ENCODE measurements at places on chromosomes 1 and 21. TPM values are rescaled to one million over a fixed set of nuclear protein-coding genes. Genes with fewer than 3 reads are reported as not detected.
A peak's percentile ranks its signal among the peaks of the same experiment; 100 is the strongest.

GRCh38 chr1:225652729-225653462 lies at the start of gene ENAH:
Gene ENAH, minus strand, starts transcription at chr1:225653123. Its CDS starts 433 bp downstream, at chr1:225652690.
- no peak for DNase-seq
- H3K4me3 ChIP-seq = peak within 1 kb of the TSS; percentile 56
- peaks cover 12% of the 10 kb centered on the region for H3K4me1 ChIP-seq

- no peaks in the 10 kb centered on the region for H3K4me1 ChIP-seq
- no peaks in the 10 kb centered on the region for H3K27me3 ChIP-seq
- no peaks in the 10 kb centered on the region for H3K36me3 ChIP-seq
- H3K4me3 ChIP-seq = no peak overlapping the region
- H3K27ac ChIP-seq = no peak overlapping the region
- DNase-seq = no peak
Measured at GRCh38 chr1:170204121-170204520, 58.4 kb downstream of the NTMT2 start.

- no peak overlapping the region for H3K27ac ChIP-seq
- no peak for DNase-seq
- H3K4me3 ChIP-seq = no peak overlapping the region
- no peaks in the 10 kb centered on the region for H3K27me3 ChIP-seq
- H3K36me3 ChIP-seq = no peaks in the 10 kb centered on the region
Measured at GRCh38 chr1:109750241-109750882, 9.5 kb upstream of the GSTM3 start.

DNA sequence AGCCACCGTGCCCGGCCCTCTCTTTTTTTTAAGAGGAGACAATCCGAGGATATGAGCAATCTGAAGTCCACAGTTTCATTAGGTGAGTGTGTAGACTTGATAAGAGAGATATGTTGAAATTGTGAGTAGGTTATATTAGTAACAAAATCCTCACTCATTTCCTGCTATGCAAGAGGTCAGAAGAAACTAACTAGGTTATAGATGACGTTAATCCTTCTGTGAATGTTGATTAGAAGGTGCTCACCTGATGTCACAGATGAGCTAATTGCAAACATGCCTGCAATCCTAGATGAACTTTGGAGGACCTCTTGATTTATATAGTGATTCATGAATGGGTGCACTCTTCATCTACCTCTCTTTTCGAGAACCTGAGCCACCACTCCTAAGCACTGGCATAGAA lies 29.3 kb downstream of the NTMT2 start:
- no peak for DNase-seq
- H3K4me1 ChIP-seq = no peaks in the 10 kb centered on the region
- H3K27me3 ChIP-seq = no peaks in the 10 kb centered on the region
- H3K27ac ChIP-seq = no peak overlapping the region
- H3K36me3 ChIP-seq = no peaks in the 10 kb centered on the region

DNA sequence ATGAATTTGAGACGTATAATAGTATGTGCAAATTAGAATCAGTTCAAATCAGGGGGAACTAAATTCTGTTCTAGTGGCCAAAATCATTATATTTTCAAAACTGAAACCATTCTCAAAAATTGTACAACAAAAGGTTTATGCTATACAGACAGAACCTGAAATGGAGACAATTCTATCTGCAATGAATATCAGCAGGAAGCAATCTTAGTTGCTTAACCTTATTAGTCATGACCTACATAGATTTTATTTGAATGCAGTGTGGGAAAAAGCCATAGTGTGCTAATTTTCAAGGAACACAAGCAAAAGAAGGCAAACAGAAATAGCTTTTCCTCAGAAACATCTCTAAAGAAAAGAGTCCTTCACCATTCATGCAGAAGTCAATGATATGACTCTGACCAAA lies 6.5 kb downstream of the AK5 start:
- H3K27ac ChIP-seq = no peak overlapping the region
- no peaks in the 10 kb centered on the region for H3K36me3 ChIP-seq
- H3K4me1 ChIP-seq = no peaks in the 10 kb centered on the region
- DNase-seq = no peak

DNA sequence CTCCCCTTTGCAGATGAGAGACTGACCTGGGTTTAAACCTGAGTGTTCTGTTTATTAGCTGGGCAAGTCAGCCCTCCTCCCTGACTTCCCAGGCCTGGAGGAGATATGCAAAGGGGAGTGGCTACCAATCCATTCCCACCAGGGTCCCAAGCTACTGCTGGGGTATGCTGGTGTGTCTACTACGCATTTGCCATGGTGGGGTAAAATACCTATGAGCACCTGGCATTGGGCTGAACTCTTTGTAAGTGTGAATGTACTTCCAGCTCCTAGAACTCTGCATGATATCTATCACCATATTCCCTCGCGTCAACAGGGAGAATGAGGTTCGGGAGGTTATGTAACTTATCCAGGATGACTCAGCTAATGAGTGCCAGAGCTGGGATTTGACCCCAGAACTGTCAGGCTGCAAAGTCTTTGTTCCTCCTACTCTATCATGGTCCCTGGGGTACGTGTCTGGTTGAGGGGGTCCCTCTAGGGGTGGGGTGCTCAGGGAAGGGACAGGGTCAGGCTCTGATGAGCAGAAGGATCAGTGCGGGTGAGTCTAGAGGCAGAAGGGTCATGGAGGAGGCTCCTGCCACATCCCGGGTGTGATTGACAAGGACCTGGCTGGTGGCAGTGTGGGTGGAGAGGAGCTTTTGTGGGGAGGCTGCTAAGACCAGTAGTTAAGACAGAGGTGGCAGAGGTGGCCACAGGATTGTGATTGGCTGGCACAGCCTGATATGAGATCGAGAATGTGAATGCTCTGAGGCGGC lies 16.7 kb downstream of the AMPD2 start:
- no peaks in the 10 kb centered on the region for H3K36me3 ChIP-seq
- H3K27ac ChIP-seq = no peak overlapping the region
- H3K4me3 ChIP-seq = no peak overlapping the region
- no peak for DNase-seq
- H3K4me1 ChIP-seq = peaks cover 9% of the 10 kb centered on the region
- no peaks in the 10 kb centered on the region for H3K27me3 ChIP-seq

- no peak overlapping the region for H3K4me3 ChIP-seq
- H3K36me3 ChIP-seq = no peaks in the 10 kb centered on the region
- no peak overlapping the region for H3K27ac ChIP-seq
- no peak for DNase-seq
- H3K4me1 ChIP-seq = no peaks in the 10 kb centered on the region
- no peaks in the 10 kb centered on the region for H3K27me3 ChIP-seq
Measured at GRCh38 chr1:3481836-3482375, 27.4 kb downstream of the ARHGEF16 start.

DNA sequence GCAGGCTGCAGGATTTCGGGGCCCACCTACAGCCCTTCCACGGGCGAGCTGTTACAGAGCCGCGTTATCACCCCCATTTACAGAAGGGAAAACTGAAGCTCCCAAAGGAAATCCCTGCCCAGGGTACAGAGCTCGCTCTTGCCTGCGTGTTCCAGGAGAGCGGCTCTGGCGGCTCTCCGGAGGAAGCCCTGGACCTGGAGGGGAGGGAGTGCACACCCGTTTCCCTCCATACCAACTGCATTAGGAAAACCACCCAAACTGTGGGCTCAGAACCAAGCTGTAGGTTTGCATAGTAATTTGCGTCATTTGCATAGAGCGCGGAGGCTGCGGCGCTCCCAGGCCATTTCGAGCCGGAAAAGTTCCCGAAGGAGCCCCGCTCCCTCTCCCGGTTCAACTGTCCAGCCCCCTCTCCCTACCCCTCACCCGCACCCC lies 24.7 kb upstream of the ADGRB2 start:
- DNase-seq = peak; percentile 14
- H3K27me3 ChIP-seq = no peaks in the 10 kb centered on the region
- H3K4me3 ChIP-seq = peak overlapping the region; percentile 90
- no peaks in the 10 kb centered on the region for H3K36me3 ChIP-seq
- H3K27ac ChIP-seq = peak overlapping the region; percentile 77

- no peak for DNase-seq
- peaks cover 10% of the 10 kb centered on the region for H3K27me3 ChIP-seq
- H3K4me1 ChIP-seq = no peaks in the 10 kb centered on the region
- no peak overlapping the region for H3K27ac ChIP-seq
- no peak overlapping the region for H3K4me3 ChIP-seq
Measured at GRCh38 chr21:31872072-31872451, 758 bp upstream of the HUNK start.

- H3K27me3 ChIP-seq = no peaks in the 10 kb centered on the region
- no peak overlapping the region for H3K27ac ChIP-seq
- H3K36me3 ChIP-seq = no peaks in the 10 kb centered on the region
- no peak for DNase-seq
- H3K4me3 ChIP-seq = no peak overlapping the region
Measured at GRCh38 chr1:97423403-97423802, 497.4 kb downstream of the DPYD start.

- no peak overlapping the region for H3K4me3 ChIP-seq
- H3K4me1 ChIP-seq = peaks cover 8% of the 10 kb centered on the region
- H3K27me3 ChIP-seq = peaks cover 16% of the 10 kb centered on the region
- no peak for DNase-seq
Measured at GRCh38 chr1:19055701-19056100, 99.2 kb upstream of the IFFO2 start.

- H3K27ac ChIP-seq = no peak overlapping the region
- H3K4me1 ChIP-seq = no peaks in the 10 kb centered on the region
- no peaks in the 10 kb centered on the region for H3K36me3 ChIP-seq
Measured at GRCh38 chr1:196650403-196650802, 1.4 kb upstream of the CFH start.

DNA sequence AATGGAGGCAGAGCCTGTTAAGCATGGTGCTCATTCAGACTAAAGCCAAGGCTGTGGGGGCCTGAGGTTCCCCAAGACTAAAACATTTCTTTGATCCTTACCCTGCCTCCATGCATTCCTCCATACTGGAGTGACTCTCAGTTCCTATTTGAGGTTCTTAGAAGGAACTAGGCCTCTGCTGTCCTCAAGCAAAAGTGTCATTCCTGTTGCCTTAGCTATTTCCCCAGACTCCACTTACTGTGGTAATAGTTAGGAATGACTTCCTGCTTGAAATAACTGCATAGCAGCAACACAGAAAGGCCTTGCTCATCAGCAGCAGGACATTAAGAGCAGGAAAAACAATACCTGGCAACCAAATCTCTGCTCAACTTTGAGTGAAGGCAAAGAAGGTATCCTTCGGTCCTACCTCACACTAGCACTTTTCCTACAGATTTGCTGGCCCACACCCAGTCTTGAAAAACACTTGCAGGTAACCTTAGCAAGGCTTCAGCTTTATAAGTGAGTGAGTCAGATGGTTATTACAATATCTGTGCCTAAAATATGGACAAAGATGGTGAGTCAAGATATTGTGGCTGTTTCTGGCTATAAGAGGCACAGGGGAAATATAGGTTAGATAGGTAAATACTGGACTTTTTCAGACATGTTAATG lies 14.8 kb downstream of the LRRC41 start:
- H3K4me1 ChIP-seq = peaks cover 3% of the 10 kb centered on the region
- H3K27me3 ChIP-seq = no peaks in the 10 kb centered on the region
- no peak overlapping the region for H3K27ac ChIP-seq
- H3K36me3 ChIP-seq = peaks cover 7% of the 10 kb centered on the region
- no peak overlapping the region for H3K4me3 ChIP-seq

DNA sequence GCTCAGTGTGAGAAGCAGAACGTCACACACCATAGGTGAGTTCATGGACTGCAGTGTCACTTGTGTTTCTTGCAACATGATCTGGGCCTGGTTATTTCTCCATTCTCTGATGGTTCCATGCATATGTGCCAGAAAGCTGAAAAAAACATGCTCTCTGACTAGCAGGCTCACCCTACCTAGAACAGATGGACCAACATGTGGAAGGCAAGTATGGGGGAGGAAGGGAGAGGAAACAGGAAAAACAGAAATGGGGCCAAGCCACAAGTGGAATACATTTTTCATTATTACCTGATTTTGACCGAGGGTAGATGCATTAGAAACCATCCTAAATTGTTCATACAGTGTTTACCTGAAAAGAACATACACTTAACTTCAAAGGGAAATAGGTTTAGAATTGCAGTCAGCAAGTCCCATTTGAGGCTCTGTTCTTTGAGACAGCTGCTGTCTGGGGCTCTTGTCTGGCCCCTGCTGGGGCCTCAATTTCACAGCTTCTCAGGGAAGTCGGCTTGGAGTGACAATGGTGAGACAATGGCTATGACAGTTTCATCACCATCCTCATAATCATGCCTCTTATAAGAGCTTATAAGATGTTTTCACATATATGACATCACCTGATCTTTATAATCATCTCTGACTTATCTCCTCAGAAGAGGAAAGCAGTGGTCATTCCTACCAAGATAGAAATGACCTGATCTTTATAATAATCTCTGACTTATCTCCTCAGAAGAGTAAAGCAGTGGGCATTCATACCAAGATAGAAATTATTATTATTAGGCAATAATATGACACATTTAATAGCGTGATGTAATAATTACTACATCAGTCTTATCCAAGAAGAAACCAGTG lies 327.3 kb downstream of the SIPA1L2 start:
- no peak overlapping the region for H3K27ac ChIP-seq
- no peaks in the 10 kb centered on the region for H3K36me3 ChIP-seq
- no peaks in the 10 kb centered on the region for H3K4me1 ChIP-seq
- H3K27me3 ChIP-seq = no peaks in the 10 kb centered on the region
- DNase-seq = no peak

DNA sequence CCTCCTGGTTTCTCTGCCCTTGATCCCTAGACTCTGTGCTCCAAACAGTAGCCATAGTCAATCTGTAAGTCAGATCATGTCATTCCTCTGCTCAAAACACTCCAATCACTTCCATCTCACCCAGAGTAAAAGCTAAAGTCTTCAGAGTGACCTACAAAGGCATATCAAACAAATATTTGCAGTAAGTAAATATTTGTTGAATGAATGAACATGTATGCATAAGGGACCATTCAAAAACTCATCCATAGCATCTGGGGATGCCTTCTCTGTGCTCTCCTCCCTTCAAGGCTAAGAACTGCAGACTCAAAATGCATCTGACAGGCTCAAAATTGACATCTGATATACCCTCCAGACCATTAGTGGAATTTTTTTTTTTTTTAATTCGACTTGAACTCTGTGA lies 18.1 kb upstream of the AK5 start:
- H3K27me3 ChIP-seq = no peaks in the 10 kb centered on the region
- H3K4me3 ChIP-seq = no peak overlapping the region
- no peaks in the 10 kb centered on the region for H3K36me3 ChIP-seq
- DNase-seq = no peak
- no peak overlapping the region for H3K27ac ChIP-seq

DNA sequence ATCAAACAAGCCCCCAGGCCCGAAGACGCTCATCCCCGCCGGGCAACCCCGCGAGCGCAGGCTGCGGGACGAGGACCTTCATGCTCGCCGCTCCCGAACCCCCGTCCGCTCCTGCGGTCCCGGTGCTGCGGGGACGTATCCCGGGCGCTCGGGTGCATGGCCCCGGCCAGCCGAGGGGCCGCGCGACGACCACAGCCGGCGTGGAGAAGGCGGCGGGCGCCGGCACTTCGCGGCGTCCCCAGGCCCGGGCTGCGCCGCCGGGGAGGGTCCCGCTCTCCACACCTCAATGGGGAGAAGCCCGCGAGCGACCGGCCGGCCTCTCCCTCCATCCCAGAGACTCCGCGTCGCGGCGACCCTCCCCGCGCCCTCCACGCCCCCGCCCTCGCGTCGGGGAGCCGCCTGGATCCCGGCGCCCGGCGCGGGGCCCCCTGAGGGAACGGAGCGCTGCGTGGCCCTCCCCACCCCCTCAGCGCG lies 401 bp downstream of the ERRFI1 start:
- H3K4me3 ChIP-seq = peak overlapping the region; percentile 20
- peaks cover 12% of the 10 kb centered on the region for H3K4me1 ChIP-seq
- no peaks in the 10 kb centered on the region for H3K36me3 ChIP-seq
- H3K27ac ChIP-seq = no peak overlapping the region

ARTN gene
- total RNA-seq = 0.22 TPM

ANGPTL3 gene
- not detected for total RNA-seq

MR1 gene
- 16.4 TPM for total RNA-seq

B4GALT3 gene
- total RNA-seq = 59.4 TPM

TLR5 gene
- total RNA-seq = 0.22 TPM

CELA3A gene
- total RNA-seq = not detected

SLX9 gene
- 68.1 TPM for total RNA-seq

LAD1 gene
- not detected for total RNA-seq

VN1R5 gene
- total RNA-seq = not detected

FAM72D gene
- 9.6 TPM for total RNA-seq

ANGPTL7 gene
- not detected for total RNA-seq

CHIA gene
- total RNA-seq = not detected

Measured in CD8-positive, alpha-beta memory T cell (primary cell).